Temporal lobe (tissue), 4 donors: ENCODE measurements at places on chromosomes 7 and 10. TPM values are rescaled to one million over a fixed set of nuclear protein-coding genes. Genes with fewer than 3 reads are reported as not detected.

The MICALL2 gene
- 4.7 TPM for total RNA-seq

The ADRA2A gene
- 24.6 TPM for total RNA-seq

The HERC4 gene
- total RNA-seq, result 66.4 TPM

The CALML3 gene
- total RNA-seq, result not detected

The CYP26C1 gene
- total RNA-seq, result 0.25 TPM

The LRRC17 gene
- 11.8 TPM for total RNA-seq

The ADGRA1 gene
- total RNA-seq, result 3.9 TPM

The SCART1 gene
- total RNA-seq, result 0.49 TPM

The CREB3L2 gene
- 1.7 TPM for total RNA-seq

The STAMBPL1 gene
- 6.6 TPM for total RNA-seq

The INHBA gene
- total RNA-seq, result 7.9 TPM

The SPDYE16 gene
- 0.25 TPM for total RNA-seq
